ENCODE measurements at places on chromosomes 5 and 9.

- DNase-seq = peak; percentile 48
These were observed 129.6 kb upstream of the CNTLN start for GRCh38 chr9:17005056-17005823.

DNA sequence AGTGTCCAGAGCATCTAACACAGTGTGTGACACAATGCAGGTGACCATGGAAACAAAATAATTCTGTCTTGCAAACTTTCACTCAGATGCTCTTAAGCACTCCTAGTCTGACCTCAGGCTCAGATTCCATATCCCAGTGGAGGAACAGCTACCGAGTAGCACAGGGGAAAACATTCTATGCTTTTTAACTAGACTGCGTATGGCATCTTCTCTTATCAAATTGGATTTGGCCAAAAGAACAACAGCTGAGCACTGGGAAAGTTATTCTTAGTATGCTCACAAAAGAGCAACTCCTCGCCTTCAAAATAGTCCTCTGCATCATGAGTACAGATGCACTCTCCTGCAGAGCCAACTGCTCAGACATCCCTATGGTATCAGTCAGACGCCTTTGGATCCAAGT lies 528.2 kb upstream of the DAP start:
- no peak for DNase-seq

GRCh38 chr5:30572279-30572678 lies 621.2 kb upstream of the CDH6 start:
- DNase-seq = no peak

DNA sequence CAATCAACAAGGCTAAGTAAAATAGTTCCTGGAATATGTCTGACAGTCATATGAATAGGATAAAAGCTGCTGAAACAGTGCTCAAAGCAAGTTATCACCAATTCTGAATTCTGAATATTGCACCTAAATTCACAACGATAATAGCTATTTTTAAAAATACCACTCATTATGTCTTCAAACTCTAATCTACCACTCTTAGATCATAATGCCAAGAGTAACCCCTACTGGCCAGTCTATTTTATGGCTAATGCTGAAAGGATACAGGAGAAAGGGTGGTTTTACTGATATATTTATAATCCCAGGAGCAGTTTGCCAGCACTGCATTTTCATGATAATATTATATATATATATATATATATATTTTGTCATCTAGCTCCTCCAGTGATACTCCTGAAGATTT lies 232.8 kb downstream of the PDE4D start:
- DNase-seq = no peak

- no peak for DNase-seq
These were observed 13.5 kb upstream of the RALGDS start for GRCh38 chr9:133134388-133135145.

GRCh38 chr5:81115261-81115660 lies 117.9 kb upstream of the CKMT2 start:
- DNase-seq = no peak

DNA sequence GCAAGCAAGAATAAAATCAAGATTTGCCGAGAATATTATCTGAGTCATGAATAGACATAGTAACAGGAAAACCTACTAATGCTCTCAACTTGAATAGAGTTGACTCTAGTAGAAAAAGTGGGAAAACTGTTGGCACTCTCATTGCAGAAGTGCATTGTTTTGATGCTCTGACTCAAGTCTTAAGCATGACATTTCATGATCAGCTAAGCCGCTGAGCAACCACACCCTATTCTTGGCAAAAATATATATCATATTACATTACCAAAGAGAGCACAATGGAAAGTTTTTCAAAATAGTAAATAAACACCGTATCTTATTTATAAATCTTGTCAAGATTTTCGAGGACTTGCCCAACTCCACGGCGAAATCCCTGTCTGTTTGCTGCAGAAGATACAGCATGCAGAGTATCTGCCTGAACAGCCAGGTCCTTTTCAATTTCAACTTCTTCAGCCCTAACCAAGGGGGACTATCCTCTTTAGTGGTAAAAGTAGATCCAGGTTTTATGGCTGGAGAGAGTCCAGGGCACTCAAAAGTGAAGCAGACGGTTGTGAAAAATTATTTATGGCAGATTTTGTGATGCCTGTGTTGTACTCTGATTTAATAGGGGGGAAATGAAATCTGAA lies 13.9 kb upstream of the ADAMTSL1 start:
- DNase-seq = no peak

DNA sequence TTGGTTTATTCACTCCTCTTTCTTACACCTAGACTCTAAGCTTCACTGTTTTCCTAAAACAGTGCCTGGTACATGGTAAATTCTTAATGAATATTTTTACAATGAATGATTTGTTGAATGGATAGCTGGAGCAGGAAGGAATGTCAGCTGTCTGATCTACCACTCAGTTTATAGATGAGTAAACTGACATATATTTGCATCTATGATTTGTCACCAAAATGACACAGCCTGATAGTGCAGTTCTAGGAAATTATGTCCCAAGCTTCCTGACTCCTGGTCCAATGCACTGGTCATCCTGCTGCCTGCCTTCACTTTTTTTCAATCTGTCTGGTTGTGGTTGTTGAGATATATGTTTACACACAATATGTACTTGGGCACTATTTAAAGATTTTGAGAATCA lies 651.7 kb upstream of the WWC1 start:
- no peak for DNase-seq

DNA sequence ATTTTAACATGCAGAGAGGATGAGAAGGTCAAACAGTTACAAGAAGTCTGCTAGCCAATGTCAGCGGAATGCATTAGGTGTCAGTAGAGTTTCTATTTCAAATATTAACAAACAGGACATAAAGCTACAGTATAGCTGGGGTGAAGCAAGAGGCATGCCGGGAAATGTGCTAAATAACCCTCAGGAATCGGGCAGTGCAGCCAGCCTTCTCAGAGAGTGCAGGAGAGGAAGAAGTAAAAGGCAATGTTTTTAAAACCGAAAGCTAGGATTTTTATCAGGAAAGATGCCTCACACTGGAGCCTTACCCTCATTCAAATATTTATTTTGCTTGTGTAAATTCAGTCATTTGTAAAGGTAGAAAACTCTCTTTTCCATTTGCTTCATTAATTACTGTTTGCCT lies 59.1 kb upstream of the SH3GL2 start:
- no peak for DNase-seq

DNA sequence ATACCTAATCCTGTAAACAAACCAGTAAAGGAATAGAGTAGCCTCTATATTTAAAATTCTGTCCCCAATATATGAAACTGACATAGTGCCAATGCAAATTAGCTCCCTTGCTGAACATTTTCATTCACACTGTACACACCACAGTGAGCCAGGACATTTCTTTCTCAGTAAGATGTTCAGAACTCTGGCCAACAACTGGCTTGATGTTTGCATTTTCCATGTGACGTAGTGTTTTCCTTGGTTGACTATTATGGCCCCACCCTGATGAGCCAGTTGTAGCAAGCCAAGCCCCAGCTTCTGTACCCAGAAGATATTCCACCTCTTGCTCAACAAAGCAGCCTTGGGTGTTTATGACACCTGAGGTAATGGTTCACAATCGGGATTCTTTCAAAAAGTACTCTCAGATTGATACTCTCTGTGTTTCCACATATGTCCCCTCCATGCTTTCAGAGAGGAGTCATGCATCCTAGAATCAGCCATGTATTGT lies 17.7 kb upstream of the ANXA1 start:
- DNase-seq = no peak

DNA sequence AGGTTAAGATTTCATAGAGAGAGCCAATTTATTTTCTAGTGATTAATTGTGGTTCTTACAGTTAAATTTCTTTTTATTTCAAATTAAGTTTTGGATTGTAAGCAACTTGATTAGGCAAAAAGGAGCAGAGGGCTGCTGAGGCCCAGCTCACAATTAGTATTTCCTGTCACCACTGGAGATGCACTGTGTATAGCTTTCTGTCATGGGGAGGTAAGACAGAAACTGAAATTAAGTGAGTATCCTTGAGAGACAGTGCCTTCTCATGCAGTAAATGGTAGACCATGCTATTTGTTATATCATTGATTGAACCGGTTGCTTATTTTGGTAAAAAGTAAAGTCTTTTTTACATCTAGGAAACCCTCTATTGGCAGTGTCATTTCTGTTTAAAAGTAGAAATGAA lies 190.7 kb downstream of the CCDC171 start:
- no peak for DNase-seq

DNA sequence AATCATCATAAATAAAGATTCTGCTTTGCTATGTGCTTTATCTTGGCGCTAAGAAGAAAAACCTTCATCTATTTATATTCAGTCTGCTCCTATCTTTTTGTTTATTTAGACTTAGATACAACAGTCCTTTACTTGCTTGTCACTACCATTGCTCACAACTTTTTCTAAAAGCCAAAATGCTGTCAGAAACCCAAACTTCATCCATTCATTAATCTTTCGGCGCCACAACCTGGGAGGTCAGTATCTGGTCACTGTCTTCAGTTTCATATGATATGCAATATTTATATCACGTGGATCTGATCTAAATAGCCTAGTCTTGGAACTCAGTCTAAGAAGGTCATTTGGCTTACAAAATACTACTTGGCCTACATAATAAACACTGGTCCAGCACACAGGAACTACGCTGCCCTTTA lies 159.3 kb upstream of the TARS1 start:
- DNase-seq = no peak

DNA sequence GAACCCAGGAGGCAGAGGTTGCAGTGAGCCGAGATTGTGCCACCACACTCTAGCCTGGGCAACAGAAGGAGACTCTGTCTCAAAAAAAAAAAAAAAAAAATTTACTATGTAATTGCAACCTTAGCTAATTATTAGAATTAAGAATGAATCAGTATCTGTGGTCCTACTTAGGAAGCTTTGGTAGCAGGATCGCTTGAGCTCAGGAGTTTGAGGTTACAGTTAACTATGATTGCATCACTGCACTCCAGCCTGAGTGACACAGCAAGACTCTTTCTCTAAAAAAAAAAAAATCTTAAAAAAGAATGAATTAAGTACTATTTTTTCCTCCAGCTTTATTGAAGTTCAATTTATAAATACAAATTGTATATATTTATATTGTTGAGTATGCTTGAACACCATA lies 16.7 kb downstream of the NDUFAF2 start:
- DNase-seq = no peak

DNA sequence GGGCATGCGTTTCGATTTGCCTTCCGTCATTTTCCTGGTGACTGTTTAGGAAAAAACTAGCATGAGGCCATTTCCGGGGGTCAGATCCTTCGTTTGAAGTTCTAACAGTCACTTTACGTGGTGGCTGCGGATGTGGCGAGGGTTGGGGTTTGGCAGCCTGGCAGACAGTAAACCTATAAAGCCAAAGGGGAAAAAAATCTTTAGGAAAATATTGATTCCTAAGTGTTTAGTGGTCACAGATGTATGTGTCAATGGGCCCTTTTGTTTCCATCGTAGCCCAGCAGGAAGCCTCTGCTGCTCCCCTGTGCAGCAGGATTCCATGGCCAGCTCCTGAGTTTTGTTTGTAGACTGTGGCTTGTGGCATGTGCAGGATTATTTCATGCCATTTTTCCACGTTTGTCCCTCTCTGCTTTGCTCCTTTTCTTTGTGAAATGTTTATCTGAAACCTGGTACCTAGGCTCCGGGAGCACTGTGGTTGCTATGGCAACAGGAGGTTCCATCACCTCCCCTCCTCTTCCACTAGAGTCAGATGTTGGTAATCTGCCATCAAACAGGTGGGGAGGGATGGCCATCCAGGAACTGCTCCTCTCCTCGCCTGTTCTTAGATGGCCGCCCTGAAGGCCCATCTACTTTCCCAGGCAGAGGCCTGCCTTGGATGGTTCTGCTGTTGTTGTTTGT lies 202.3 kb downstream of the AOPEP start:
- DNase-seq = no peak

GRCh38 chr5:160462167-160462566 lies 40.5 kb downstream of the PTTG1 start:
- DNase-seq = no peak

DNA sequence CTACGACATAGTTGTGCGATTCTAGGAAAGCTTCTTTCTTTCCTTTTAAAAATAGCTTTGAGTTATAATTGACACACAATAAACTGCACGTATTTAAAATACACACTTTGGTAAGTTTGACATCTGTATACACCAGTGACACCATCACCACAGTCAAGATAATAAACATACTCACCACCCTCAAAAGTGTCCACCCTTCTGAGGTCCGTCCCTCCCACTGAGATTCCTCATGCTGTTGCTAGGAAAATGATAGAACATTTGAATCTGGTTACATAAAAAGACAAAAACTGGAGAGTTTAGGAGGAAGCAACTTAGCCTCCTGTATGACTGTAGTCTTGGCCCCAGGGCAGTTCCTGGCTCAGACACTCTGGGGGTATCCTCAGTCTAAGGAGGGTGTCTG lies 17.2 kb downstream of the S100Z start:
- DNase-seq = no peak

- no peak for DNase-seq
These were observed 52.5 kb downstream of the SPOCK1 start for GRCh38 chr5:137446615-137447014.

DNA sequence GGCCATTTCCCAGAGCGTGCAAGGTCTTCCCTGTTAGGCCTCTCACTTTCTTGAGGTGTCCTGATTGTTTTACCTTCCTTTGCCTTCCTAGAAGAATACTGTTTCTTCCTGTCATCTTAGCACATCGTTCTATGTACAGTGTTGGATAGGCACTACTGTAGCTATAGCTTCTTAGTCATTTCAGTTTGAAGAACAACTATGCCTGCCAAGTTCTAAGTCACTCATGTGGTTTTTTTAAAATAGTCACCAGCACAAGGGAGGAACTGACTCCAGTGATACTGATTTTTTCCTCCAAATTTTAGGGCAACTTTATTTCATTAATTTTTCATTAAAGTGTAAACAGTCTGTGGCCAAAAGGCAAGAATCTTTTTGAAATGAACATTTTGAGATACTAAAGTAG lies 122.4 kb upstream of the NR5A1 start:
- no peak for DNase-seq

DNA sequence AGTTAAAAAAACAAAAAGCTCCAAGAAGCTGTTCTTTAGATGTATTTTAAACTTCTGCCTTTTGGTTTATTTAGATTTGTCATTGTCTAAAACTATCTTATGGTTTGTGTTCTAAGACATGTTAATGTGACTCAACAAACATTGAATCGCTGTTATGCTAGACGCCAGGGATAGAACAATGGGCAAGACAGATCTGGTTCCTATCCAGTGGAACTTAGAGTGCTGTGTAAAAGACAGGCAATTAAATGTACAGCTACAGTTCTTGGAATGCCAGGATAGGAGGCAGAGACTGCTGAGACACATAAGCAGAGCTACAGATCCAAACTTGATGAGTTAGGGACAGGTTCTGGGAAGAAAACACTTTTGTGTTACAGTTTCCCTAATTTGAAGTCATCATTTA lies 22.4 kb downstream of the LYRM7 start:
- no peak for DNase-seq

GRCh38 chr5:77937015-77937908 lies 161.1 kb upstream of the TBCA start:
- no peak for DNase-seq
